GM13977 (cell line): ENCODE measurements at places on chromosomes 13 and 19.

DNA sequence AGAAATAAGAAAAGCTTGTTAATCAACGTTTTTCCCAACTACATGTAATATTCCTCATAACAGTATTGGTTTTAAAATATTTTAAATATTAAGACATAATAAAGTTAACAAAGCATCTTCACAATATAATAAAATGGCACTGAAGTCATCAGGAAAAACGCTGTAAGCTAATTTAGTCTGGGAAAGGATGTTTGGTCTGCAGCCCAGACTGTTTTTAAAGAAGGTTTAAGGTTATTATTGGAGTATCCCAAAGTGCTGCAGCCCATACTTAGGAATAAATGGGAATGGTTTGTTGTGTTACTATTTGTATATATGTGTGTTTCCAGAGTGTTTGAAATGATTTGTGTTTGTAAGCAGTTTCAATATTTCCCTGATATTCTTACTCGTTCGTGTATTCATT is 192.8 kb upstream of the MAB21L1 start:
- no peak for DNase-seq

DNA sequence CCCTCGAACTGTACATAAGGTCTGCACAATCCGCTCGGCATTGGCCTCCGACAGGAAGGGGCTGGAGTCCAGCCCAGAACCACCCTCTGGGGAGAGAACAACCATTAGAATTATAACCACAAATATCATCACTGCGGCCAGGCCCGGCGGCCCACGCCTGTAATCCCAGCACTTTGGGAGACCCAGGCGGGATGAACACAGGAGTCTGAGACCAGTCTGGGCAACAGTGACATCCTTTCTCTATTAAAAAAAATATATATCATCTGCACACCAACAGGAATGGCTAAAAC is 11.4 kb downstream of the COQ8B start:
- DNase-seq, result no peak

DNA sequence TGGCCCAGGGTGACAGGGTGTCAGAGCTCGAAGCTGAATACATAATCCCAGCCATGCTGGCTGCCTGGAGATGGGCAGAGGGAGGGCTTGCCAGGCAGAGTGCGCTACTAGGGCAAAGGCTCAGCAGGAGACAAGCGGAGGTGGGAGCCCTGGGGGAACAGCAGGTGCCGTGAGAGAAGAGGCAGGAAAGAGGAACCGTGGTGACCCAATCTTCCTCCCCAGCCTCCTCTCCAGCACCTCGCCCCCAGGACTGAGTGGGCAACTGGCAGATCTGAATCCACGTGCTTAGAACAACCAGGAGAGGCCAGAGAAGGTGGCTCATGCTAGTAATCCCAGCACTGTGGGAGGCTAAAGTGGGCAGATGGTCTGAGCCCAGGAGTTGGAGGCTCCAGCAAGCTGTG is 11.0 kb upstream of the CCL25 start:
- no peak for DNase-seq

GRCh38 chr19:12992729-12993128 is 2.5 kb upstream of the NFIX start:
- DNase-seq, result no peak

DNA sequence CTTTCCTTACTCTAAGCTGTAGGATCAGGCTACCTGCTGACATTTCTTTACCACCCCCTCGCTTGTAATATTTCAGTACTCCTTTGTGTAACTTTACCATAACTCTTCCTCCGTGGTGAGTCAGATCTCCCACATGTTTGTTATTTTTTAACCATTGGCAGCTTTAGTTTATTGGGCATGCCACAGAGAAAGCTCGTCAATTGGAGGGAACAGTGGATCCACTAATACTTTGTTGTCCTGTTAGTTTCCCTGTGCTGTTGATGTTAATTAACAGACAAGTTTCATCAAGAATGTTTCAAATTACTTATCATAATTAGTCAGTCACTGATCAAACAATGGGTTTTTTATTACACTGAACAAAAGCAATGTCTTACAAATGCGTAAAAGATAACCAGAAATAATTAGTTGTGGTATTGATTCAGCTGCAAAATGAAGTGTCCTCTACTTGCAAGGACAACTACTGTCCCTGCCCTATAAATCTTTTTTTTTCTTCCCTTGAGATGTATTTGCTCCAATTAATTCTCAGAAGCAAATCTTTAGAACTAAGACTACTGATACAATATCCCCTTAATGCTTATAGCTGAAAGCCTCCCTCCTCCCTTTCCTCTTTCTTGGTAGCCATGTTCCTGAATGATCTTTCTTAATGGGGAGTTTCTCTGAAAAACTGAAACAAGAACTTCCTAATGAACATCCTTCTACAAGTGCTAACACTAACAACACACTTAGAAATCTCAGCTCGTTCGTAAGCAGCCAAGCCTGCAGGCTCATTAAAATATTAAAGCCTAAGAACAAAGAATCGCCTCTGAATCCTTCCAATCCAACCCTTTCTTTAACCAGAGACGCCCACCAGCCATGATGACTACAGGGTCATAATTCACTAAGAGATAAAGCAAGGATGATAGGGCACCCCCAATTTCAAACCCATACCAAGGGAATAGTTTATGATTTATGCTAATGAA is 22.2 kb downstream of the EFNB2 start:
- no peak for DNase-seq

DNA sequence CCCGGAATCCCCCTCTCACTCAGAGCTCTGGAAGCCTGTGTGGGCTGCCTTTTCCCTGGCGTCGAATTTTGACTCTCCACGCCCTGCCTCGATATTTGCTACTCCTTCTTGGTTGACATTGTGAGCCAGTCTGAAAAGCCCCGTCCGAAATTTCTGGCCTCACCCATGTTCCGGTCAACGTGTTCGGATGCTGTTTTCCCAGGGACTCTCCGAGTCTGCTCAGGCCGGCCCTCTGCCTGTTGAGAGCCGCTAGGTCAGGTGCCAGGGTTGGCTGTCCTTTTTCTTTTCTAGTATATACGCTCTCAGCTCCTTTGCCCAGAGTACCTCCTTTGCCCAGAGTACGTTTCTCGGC is 6.8 kb upstream of the DGKH start:
- peak; percentile 69 for DNase-seq

- DNase-seq, result no peak
These were observed 3.9 kb upstream of the IL12RB1 start for GRCh38 chr19:18090545-18091216.

DNA sequence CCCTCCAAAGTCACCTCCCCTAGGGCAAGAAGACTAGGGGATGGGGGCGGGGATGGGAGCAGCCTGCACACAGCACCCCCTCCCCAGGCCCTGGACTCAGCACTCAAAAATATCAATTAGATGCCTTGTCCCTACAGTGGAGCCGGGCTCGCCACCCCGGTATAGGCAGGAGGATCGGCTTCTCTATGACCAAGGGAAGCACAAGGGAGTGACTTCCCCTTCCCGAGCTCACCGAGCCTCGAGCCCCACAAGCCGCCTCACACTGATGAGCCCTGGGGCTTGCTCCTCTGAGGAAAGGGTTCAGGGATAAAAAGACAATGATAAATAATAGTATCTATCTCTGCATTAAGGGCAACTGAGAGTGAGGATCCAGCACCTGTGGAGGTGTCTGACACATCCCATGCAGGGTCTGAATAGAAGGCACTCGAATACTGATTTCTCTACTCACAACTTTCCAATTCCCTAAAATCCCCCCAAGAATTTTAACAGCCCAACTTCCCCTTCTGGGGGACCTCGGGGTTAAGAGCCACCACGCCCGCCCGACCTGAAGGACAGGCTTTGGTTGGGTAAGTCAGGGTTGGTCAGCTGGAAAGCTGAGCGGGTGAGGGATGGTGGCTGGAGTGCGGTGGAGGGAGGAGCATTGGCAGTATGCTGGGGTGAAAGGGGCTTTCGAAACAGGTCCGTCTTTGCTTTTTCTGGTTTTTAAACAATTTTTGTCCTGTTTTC is 51.3 kb downstream of the STK24 start:
- no peak for DNase-seq

DNA sequence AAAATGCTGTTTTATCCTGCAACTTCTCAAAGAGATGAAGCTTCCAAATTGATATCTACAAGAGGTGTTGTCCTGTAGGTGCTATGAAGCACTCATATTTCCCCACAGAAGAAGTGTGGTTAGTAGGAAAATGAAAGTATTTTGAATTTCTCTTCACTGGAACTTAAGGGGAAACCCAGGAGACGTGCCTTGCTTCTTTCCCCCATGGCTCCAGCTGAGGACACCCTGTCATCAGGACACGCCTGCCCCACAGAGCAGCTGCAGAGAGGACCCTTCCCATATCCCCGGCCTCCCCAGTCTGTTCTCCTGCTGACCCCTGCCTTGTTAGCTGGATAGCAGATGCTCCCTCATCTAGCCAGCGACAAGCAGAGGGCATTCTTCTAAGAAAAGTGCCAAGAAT is 371.3 kb downstream of the COG6 start:
- DNase-seq, result peak; percentile 13

DNA sequence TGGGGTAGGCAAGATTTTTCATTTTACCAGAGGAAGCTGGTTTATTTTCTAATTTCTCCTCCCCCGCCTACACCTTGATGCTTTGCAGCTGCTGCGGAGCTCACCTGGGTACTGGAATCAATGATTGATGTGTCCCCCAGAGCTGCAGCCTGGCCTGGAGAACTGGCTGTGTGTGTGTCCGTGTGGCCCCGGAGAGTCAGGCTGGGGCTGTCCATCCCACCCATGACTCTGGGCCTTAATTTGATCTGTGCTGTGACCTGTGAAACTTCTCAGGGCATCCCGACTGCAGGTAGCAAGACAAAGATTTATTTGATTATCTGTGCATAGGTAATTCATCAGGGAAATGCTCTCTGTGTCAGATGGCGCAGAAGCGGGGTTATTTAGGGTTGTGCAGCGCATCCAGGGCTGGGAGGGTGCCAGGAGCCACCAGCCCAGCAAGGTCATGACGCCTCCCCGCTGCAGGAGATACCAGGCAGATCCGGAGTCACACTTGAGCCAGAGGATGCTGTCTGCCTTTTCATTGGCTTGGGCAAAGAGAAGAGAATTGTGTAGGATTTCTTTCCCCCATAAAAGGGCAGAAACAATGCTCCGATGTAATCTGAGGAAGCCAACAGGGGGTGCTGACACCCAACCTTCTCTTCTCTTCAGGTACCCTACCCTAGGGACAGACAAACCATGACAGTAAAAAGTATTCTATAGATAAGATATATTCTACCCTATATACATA is 346.6 kb downstream of the TSHZ3 start:
- DNase-seq, result no peak

DNA sequence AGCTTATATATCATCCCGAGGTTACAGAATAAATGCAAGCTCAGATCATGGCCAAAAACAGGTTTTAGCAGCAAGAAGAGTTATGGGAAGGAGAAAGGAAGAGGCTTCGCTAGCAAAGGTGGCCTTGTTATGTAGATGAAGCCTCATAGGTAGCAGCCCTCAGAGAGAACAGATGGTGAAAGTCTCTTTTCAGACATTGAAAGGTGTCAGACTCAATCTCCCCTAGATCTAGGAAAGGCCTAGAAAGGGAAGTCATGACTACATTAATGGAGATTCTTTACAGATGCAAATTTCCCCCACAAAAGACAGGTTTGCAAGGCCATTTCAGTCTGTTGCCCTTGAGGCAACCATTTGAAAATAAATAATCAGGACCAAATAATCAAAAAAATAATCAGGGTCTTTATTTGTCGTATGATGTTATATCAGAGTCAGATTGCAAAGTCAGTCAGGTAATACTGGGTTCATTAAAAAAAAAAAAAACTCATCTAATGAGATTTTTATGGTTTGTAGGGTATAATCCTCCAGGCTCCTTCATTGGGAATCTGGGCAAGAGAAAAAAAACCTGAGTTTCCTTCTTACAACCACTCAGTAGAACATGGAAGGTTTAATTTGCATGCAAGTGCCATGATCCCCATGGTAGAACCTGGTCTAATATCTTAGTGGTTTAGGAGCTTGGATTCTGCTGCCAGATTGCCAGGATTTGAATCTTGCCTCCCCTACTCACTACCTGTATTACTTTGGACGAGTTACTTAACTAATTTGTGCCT is 50.8 kb upstream of the HTR2A start:
- DNase-seq, result no peak

- DNase-seq, result no peak
These were observed 15.0 kb upstream of the TNFAIP8L1 start for GRCh38 chr19:4624301-4624700.

- no peak for DNase-seq
These were observed 26.6 kb downstream of the CBY2 start for GRCh38 chr13:45728759-45729158.

- DNase-seq, result no peak
These were observed 99.0 kb upstream of the TNFSF11 start for GRCh38 chr13:42474954-42475353.

GRCh38 chr19:17281391-17282304 is at the start of gene ANKLE1:
TSS of gene ANKLE1 (plus strand) at chr19:17281901. CDS start at chr19:17281921, 20 bp downstream.
- DNase-seq, result peak; percentile 84

DNA sequence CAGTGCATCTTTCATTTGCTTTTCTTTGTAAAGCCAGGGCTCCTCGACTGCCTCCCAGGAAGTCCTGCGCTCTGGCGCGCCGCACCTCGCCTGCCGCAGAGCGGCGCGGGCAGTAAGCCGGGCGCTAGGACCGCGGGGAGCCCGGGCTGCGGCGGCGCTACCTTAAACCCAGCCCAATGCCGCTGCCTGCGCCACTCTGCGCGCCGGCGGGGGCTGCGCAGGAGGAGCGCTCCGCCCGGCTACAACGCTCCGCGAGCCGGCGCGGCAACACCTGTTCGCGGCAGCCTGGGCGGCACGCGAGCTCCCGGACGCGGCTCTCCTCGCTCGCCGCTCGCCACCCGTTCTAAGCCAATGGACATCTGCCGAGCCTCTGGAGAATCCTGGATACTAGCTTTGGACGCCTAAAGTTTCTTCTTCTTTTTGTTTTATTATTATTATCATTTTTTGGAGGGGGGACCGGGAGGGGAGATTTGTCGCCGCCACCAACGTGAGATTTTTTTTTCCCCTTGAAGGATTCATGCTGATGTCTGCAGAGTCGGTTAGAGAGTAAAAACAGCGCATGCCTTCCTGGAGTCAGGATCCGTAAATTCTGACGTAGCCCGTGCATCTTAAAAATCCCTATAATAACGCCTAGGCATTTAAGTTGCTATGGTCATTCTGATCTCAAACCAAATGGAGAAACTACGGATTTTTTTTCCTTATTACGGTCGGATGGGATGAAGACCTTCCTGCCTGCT is at the start of gene FGF9:
Gene FGF9 (plus strand): TSS at position 191 of the 737 bp plus-strand sequence. CDS start 840 bp downstream, outside the sequence.
- DNase-seq, result peak; percentile 95

GRCh38 chr13:80290591-80290990 is 50.3 kb downstream of the SPRY2 start:
- no peak for DNase-seq
